ENCODE measurements at places on chromosomes 5 and 9. TPM values are rescaled to one million over a fixed set of nuclear protein-coding genes. Genes with fewer than 3 reads are reported as not detected.

- no peak for DNase-seq
These were observed 273.8 kb upstream of the IRX4 start for GRCh38 chr5:2156358-2157059.

GRCh38 chr5:31934156-31934555 lies 240.0 kb downstream of the GOLPH3 start:
- DNase-seq = no peak

DNA sequence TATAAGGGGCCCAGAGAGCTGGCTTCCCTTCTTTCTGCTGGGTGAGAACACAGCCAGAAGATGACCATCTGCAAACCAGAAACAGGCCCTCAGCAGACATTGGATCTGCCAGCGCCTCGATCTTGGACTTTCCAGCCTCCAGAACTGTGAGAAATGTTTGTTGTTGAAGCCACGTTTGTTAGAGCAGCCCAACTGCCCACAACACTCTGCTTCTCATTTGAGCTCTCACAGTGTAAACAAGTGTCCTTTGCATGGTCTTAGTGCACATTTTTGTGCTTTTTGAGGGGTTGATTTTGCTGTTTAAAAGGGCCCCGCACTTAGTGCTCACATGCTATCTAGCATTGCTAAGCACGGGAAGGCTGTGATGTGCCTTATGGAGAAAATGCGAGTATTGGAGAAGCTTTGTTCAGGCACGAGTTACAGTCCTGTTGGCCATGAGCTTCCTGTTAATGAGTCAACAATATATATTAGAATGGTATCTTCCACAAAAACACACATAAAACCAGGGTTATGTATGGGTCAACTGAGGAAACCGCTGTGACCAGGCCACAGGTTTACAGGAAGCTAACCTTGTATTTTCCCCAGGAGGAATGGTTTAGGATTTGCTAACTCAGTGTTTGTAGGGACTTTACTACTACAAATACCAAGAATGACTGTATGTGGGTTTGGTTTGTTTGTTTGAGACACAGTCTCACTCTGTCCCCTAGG lies 11.9 kb downstream of the CMBL start:
- no peak for DNase-seq

GRCh38 chr9:21078702-21079101 lies 960 bp upstream of the IFNB1 start:
- DNase-seq = no peak

DNA sequence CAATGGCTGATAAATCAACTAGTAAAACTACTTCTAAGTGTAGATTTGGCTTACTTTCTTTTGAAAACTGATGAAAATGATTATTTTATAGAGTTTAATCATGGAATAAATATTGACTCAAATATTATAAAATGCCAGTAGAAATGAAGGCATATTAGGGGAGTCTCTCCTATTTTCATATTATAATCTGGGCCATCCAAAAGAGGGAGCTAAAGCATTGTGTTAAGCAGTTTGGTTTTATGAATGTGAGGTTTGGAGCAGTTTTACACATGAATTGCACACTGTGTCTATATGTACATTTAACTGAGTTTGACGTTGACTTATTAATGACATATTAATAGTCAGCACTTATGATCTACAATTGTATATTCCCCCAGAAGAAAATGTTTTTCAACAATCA lies 17.4 kb downstream of the CDH9 start:
- DNase-seq = peak; percentile 28

GRCh38 chr9:9216934-9217333 lies 1395.9 kb downstream of the PTPRD start:
- no peak for DNase-seq

DNA sequence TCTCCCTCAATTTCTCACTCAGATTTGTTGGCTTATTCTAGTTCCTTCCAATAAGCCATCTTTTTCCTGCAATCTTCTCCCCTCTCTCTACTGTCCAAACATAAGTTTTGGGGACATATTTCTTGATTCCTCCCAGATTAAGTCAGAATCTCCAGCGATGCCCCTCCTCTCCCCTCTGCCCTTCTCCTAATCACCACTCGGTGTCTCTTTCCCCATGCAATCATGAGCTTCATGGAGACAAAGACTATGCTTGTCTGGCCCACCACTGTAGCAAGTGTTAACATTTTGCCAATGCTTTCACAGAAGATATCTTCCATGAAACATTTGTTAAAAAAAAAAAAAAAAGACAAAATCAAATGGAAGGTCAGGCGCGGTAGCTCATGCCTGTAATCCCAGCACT lies 42.4 kb downstream of the PDE6A start:
- DNase-seq = no peak

DNA sequence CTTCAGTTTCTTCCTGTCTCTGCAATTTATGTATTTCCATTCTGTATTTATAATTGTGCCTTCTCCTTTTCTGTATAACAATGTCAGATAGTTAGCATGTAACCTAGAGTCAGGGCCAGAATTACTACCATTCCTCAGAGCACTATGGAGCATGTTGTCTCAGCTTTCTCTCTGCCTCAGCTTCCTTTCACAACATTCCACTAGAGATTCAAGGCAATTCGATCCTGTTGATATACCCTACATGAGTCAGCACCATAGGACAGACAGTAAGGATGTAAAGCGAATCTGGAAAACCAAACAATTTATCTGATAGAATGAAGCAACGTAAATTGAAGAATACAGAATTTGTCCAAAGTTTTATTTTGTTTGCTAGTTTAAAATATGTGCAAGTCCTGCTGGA lies 728.3 kb upstream of the SEMA6A start:
- no peak for DNase-seq

The KIF4B gene
- 0.03 TPM for total RNA-seq

The GFI1B gene
- not detected for total RNA-seq

The FCN2 gene
- not detected for total RNA-seq

Measured in foreskin keratinocyte (primary cell).